ENCODE measurements at places on chromosomes 6 and 20. TPM values are rescaled to one million over a fixed set of nuclear protein-coding genes. Genes with fewer than 3 reads are reported as not detected.

- no peak overlapping the region for H3K27ac ChIP-seq
- DNase-seq = no peak
- no peaks in the 10 kb centered on the region for H3K36me3 ChIP-seq
- H3K4me3 ChIP-seq = no peak overlapping the region
- H3K27me3 ChIP-seq = no peaks in the 10 kb centered on the region
These were observed 502.9 kb upstream of the NOX3 start for GRCh38 chr6:155958550-155958949.

CAGE1 gene
- 0.09 TPM for total RNA-seq

HLA-DOB gene
- not detected for total RNA-seq

DNA sequence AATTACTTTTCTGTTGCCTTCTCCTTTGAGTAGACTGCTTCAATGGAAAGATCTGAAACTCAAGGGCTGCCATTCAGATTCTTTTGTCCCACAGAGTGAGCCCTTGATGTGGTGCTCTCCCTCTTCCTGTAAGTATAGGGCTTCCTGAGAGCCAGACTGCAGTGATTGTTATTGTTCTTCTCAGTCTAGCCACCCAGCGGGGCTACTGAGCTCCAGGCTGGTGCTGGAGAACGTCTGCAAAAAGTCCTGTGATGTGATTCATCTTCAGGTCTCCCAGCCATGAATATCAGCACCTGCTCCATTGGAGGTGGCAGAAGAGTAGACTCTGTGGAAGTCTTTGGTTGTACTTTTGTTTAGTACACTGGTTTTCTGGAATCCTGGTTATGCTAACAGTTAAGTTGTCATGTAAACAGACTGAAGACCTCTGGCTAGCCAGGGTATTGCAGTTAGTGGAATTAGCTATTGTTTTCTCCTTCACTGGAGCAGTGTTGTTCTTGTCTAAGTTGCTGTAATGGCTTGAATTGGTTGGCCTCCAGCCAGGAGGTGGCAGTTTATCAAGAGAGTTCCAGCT lies 240.9 kb downstream of the COL12A1 start:
- no peak overlapping the region for H3K27ac ChIP-seq
- DNase-seq = no peak
- no peaks in the 10 kb centered on the region for H3K36me3 ChIP-seq
- no peak overlapping the region for H3K4me3 ChIP-seq

DNA sequence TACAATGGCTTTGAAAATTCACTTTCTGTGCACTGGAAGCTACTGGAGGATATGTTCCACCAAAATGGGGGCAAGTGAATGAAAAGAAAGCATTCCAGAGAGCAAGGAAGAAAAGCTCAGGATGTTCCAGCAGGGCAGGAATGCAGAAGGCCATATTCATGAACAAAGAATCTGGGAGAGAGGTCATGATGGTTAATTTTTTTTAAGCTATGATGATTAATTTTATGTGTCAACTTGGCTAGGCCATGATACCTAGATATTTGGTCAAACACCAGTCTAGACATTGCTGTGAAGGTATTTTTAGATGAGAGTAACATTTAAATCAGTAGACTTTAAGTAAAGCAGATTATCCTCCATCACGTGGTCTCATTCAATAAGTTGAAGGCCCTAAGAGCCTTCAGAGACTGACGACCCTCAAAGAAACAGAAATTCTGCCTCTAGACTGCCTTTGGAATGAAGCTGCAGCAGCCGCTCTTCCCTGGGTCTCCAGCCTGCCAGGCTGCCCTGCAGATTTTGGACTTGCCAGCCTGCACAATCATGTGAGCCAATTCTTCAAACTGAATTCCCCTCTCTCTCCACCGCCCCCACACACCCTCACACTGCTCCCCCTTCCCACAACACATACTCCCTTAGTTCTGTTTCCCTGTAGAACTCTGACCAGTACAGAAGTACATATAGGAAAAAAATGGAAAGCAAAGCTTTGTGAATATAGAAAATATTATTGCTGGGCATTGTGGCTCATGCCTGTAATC lies 20.1 kb upstream of the GCM1 start:
- no peaks in the 10 kb centered on the region for H3K4me1 ChIP-seq
- no peaks in the 10 kb centered on the region for H3K27me3 ChIP-seq
- no peak for DNase-seq
- no peak overlapping the region for H3K27ac ChIP-seq

- no peak for DNase-seq
- H3K36me3 ChIP-seq = no peaks in the 10 kb centered on the region
- no peak overlapping the region for H3K27ac ChIP-seq
- no peak overlapping the region for H3K4me3 ChIP-seq
- H3K4me1 ChIP-seq = no peaks in the 10 kb centered on the region
- no peaks in the 10 kb centered on the region for H3K27me3 ChIP-seq
These were observed 534.8 kb downstream of the BMP2 start for GRCh38 chr20:7302250-7302649.

All from H1 (cell line).